ENCODE measurements at places on chromosomes 13 and 19.

DNA sequence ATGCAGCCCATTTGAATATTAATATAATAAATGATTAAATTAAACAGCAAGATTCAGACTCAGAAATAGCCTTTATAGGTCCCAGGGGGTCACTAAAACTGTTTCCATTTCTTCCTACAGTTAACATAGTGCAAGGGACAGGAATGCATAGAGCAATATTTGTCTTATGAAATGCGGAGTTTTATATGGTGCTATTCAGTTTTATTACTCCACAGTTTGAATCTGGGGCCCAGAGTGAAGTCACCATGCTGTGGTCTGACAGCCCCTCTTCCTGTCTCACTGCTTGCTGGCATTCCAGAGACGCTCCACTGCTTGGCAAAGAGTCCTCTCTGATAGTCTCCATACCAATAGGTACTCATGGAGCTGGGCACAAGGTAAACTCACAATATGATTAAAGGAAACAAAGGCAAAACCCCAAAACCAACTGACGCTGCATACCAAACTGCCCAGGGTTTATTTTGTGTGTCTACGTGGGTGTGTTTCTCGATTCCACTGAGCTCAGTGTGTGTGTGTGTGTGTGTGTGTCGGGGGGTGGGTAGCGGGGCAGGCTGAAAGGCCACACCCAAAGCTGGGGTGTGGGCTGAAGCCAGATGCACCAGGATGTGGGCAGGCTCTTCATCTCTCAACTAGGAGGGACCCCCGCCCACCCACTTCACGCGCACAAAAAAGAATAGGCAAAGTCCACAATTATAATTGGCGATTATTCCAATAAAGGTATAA, 277.9 kb downstream of the TSHZ3 start:
- no peak for DNase-seq

DNA sequence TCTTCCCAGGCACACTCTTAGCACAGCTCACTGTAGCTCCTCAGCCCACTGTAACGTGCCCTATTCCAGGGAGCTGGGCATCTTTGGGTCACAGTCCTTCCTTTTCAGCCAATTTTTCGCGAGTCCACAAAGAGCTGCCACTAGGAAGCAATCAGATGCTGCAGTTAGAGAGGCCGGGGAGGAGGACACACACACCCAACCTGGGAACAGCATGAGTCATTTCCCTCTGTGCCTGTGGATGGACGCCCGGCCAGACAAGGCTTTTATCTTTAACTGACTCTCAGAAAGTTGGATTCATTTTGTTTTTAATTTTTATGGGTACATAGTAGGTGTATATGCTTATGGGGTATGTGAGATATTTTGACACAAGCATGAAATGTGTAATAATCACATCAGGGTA, 918.6 kb downstream of the UQCRFS1 start:
- DNase-seq, result peak; percentile 8

- DNase-seq, result peak; percentile 42
Measured at GRCh38 chr19:49468746-49469447, 5.1 kb upstream of the FLT3LG start.

- no peak for DNase-seq
Measured at GRCh38 chr13:98239162-98240076, 62.4 kb upstream of the RNF113B start.

GRCh38 chr19:32498648-32499200, 82.3 kb upstream of the PDCD5 start:
- no peak for DNase-seq

- peak; percentile 44 for DNase-seq
Measured at GRCh38 chr13:106083620-106084350, 451.7 kb downstream of the EFNB2 start.

GRCh38 chr13:74771964-74772363, 637.8 kb upstream of the KLF12 start:
- no peak for DNase-seq

- DNase-seq, result no peak
Measured at GRCh38 chr13:79222427-79223205, 183.4 kb downstream of the RBM26 start.

DNA sequence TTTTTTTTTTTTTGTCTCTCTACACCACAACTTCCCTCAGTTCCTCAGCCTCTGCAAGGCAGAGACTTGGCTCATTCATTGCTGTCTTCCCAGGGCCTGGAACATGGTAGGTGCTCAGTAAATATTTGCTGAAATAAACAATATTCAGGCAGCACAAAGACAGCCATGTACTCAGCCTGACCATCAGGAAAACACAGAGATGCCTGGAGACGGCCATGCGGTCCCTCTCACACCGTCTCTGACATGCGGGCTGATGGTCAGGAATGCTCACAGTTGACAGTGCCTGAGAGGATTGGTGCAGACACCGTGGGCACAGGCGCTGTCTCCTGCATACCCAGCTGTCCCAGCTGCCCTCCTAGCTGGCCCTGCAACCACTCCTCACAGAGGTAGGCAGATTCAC, 924 bp downstream of the PRAM1 start:
- no peak for DNase-seq

DNA sequence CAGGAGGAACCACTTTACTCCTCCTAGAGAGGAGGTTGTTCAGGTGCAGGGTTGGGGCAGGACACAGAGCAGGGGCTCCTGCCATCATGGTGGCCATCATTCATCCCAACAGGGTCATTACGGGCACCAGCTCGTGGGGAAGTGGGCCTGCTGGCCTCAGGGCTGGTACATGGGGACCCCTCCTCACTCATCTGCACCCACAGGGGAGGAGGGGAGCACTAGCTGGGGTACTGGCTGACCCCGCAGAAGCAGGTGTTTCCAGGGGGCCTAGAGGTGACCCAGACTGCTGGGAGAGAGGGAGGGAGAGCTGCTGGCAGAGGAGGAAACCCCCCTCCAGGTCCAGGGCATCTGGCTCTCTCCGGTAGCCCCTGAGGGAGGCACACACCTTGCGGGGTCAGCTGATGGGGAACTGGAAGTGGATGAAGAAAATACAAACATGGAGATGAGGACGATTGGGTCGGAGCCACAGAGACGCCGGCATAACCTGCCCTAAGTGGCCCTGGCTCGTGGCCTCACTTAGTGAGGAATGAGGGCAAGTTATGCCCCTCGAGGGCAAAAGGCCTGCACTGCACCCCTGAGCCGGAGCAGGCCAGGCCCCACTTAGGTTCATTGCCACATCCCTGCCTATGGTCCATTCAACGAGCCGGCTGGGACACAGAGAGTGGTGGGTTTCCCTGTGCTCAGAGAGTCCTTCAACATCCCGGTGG, 76.2 kb downstream of the SOX1 start:
- no peak for DNase-seq

- no peak for DNase-seq
Measured at GRCh38 chr13:107545946-107546502, 669.3 kb downstream of the LIG4 start.

GRCh38 chr19:53980539-53981375, 10.7 kb upstream of the CACNG6 start:
- no peak for DNase-seq

DNA sequence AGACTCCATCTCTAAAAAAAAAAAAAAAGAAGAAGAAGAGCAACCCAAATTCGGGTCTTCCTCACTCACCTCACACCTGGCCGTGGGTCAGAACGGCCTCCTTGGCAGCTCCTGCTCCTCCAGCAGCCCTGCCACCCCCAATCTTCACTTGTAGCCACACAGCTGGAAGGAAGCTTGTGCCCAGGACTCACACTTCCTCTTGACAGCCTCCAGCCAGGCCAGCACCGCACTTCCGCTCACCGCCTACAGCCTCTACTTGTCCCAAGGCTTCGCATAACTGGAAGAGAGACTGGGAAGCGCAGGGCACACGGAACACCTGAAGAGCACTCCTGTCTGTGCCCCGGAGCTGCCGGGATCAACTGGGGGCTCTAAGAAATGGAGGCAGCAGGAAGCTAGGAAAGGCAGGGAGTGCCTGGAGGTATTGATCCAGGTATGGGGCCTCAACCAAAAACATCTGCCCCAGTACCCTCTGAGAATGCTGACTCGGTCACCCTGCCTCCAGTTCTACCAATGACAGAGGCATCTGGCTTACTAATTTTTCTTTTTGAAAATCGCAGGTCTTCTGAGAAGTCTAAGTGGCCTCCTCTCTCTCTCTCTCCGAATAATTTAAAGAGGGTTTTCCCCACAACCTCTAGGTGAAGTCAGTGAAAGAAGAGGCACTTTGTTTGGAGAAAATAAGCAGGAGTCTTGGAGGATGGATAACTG, 31.1 kb upstream of the ATP12A start:
- DNase-seq, result no peak

GRCh38 chr13:85261757-85262346, 537.4 kb downstream of the SLITRK6 start:
- peak; percentile 56 for DNase-seq

DNA sequence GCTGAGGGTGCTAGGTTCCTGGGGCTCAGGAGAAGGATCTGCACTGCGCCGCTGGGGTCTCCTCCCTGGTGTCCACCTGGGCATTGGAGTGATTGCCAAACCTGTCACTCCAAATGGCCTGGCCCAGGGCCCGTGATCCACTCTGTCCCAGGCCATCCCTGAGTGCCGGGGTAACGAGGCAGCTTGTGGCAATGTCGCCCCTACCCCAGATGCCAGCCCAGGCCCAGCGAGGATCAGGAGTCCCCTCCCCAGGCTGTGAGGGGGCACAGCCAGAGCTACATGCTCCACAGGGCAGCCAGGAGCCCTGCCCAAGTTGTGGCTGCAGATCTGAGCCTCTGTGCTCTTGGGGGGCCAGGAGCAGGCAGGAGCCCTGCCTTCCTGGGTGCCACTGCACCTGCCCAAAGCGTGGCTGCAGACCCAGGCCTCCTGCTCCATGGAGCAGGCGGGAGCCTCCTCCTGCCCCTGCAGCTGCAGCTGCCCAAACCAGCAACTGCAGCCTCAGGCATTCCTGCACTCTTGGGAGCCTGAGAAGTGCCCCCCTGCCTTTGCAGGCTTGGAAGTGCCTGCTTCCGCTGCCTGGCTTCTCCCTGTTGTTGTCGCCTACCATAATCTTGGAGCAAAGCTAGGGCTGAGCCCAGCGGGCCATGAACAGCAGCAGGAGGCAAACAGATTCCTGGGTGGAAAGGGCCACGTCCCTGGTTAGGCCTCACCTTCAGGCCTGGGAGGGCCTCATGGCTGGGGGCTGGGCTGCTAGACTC, 4.6 kb downstream of the IGFL4 start:
- DNase-seq, result no peak

GRCh38 chr19:55354698-55355212, at the start of gene COX6B2:
Gene COX6B2, minus strand, starts transcription at chr19:55354719. Its CDS starts 198 bp downstream, at chr19:55354521.
- DNase-seq, result no peak

DNA sequence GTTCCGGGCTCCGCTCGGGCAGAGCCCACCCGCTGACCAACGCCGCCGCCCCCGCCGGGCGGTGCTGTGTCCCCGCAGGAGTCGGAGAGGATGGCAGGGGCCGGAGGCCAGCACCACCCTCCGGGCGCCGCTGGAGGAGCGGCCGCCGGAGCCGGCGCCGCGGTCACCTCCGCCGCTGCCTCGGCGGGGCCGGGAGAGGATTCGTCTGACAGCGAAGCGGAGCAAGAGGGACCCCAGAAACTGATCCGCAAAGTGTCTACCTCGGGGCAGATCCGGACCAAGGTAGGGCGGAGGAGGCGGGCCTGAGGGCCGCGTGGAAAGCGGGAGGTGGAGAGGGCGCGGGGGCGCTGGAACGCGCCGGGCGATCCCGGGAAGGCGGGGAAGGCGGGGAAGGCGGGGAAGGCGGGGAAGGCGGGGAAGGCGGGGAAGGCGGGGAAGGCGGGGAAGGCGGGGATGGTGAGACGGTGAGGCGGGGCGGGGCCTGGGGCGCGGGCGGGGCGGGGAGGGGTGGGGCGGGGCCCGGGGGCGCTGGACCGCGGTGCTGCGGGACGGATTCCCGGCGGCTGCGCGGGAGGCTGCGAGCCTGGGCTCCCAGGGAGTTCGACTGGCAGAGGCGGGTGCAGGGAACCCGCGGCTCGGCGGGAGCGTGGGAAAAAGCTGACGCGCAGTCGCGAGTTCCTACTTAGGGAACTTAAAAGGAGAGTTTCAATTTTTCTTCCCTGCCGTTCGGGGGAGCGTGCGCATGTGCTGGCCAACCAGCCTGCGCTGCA, 421 bp downstream of the DGKH start:
- DNase-seq, result peak; percentile 37

GRCh38 chr19:28914173-28914572, 298.8 kb downstream of the UQCRFS1 start:
- no peak for DNase-seq

GRCh38 chr13:83470133-83470797, 412.0 kb downstream of the SLITRK1 start:
- DNase-seq, result no peak

DNA sequence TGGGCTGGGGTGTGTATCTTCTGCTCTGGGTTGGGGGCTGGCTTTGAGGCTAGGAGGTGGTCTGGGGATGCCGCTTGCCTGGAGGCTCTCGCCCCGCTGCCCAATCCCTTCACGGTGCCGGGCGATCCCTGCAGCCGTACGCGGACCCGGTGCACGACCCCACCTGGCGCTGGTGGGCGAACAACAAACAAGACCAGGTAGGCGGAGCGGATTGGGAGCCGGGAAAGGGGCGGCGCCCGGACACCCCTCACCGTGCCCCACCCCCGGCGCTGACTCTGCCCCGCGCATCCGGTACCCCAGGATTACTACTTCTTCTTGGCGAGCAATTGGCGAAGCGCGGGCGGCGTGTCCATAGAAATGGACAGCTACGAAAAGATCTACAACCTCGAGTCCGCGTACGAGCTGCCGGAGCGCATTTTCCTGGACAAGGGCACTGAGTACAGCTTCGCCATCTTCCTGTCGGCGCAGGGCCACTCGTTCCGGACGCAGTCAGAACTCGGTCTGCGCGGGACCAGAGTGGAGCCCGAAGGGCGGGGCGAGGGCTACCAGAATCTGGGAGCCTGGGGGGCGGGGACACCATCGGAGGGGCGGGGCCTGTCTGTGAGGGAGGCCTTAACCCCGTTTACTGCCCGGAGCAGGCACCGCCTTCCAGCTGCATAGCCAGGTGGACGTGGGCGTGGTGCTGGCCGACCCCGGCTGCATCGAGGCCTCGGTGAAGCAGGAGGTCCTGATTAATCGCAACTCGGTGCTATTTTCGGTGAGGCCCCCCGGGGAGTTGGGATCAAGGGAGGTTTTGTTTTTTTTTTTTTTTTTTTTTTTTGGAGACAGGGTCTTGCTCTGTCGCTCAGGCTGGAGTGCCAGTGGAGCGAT, 12.1 kb upstream of the PSMD8 start:
- DNase-seq, result peak; percentile 41

- peak; percentile 71 for DNase-seq
Measured at GRCh38 chr19:35828692-35829301, 16.2 kb upstream of the PRODH2 start.

- DNase-seq, result no peak
Measured at GRCh38 chr19:32886241-32886640, 16.7 kb upstream of the SLC7A9 start.

GRCh38 chr19:31529121-31529520, 179.9 kb upstream of the TSHZ3 start:
- DNase-seq, result no peak

- no peak for DNase-seq
Measured at GRCh38 chr13:35714121-35714520, 237.6 kb upstream of the MAB21L1 start.

- DNase-seq, result no peak
Measured at GRCh38 chr13:107788464-107789165, 426.7 kb downstream of the LIG4 start.

GRCh38 chr19:41859213-41859617, 840 bp upstream of the RPS19 start:
- DNase-seq, result no peak

- no peak for DNase-seq
Measured at GRCh38 chr13:26111797-26112196, 60.0 kb upstream of the SHISA2 start.

Data from OCI-M1 (cell line).